ENCODE measurements at places on chromosomes 16 and 17.

DNA sequence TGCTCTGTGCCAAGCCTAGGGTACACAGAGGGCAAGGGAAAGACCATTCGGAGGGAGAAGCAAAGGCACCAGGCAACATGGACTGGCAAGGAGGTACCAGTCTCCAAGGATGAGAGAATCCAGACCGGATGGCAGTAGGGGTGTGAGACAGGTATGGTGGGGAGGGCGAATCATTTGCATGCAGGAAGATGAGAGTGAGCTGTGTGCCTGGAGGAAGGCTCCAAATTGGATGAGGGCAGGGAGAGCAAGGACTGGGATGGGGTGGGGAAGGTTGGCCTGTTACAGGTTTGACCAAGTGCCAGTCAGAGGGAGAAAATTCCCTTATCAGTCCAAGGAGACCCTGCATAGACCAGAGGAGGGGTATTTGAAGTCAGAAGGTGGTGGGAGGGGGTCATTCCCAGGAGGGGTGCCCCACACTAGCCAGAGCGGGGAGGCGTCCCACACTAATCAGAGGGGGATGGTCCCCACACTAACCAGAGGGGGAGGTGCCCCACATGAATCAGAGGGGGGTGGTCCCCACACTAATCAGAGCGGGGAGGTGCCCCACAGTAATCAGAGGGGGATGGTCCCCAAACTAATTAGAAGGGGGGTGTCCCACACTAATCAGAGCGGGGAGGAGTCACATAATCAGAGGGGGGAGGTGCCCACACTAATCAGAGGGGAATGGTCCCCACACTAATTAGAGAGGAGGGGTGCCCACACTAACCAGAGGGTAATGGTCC, 737 bp downstream of the CANT1 start:
- DNase-seq, result peak; percentile 49

- no peak for DNase-seq
Measured at GRCh38 chr16:16992975-16993765, 477.6 kb downstream of the XYLT1 start.

- DNase-seq, result peak; percentile 90
Measured at GRCh38 chr17:5031365-5032082, 3.7 kb downstream of the SLC52A1 start.

GRCh38 chr17:77365584-77366186, 224.9 kb downstream of the SEC14L1 start:
- DNase-seq, result peak; percentile 47

- DNase-seq, result no peak
Measured at GRCh38 chr17:78783711-78784324, 1.7 kb upstream of the CYTH1 start.

DNA sequence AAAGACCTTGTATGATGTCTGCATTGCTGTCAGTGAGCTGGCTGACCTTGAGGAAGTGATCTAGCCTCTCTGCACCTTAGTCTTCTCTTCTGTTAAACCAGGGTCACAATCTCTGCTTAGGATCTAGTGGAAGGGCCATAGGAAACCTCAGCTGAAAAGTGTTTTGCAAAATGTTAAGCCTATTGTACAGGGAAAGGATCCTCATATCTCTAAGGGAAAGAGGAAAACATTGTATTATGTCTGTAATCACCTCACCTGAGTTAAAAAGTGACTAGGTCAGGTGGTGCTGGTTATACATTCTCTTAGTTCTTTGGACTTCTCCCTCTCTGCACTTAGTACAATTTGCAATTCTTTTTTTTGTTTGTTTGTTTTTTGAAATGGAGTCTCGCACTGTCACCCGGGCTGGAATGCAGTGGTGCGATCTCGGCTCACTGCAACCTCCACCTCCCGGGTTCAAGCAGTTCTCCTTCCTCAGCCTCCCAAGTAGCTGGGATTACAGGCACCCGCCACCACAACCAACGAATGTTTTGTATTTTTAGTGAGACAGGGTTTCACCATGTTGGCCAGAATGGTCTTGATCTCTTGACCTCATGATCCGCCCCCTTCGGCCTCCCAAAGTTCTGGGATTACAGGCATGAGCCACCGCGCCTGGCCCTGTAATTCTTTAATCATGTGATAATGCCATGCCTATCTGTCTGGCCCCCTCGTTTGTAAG, 2.0 kb upstream of the SEPHS2 start:
- DNase-seq, result no peak

DNA sequence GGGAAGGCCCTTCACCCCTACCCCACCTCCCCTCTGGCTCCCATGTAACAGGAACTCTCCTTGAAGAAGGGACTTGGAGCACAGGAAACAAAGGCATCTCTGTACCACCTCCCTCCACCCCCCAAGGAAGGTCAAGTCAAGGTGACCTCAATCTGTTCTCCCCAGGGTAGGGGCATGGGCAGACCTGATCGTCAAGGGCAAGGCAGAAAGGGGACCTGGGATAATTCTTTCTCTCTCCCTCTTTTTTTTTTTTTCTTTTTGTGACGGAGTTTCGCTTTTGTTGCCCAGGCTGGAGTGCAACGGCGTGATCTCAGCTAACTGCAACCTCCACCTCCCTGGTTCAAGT, 4.3 kb upstream of the STAT5A start:
- DNase-seq, result peak; percentile 12

GRCh38 chr16:51648526-51648925, 497.5 kb upstream of the SALL1 start:
- no peak for DNase-seq

DNA sequence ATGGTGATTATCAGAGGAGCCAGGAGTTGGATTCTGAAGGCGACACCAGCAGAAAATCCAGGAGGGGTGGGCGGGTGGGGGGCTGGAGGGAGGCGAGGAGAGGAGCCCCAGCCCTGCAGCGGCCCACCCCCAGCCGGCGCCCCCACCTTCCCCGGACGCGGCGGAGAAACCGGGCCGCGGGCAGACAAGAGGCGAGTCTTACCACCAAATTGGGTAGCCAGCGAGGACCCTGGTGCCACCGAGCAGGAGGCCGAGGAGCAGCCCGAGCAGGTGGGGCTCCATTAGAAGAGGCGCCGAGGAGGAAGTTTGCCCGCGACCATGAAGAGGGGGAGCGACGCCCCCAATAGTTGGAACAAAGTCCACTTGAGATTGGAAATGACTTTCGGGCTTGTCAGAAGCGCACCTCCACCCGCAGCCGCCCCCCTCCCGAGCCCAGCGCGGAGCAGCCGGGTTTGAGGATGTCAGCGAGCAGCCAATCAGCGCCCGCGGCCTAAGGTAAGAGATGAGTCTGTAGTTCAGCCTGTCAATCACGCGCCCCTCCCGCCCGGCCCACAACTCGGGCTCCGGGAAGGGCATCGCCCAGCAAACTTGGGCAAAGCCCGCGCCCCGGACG, at the start of gene WNT3:
WNT3 (minus strand) TSS at position 377 of the 613 bp plus-strand sequence; CDS start at position 282, 95 bp downstream.
- peak; percentile 97 for DNase-seq

- DNase-seq, result no peak
Measured at GRCh38 chr17:49616601-49617131, 41.0 kb downstream of the NXPH3 start.

- peak; percentile 75 for DNase-seq
Measured at GRCh38 chr16:80804056-80804525, 307 bp downstream of the CDYL2 start.

- DNase-seq, result no peak
Measured at GRCh38 chr16:69438465-69438864, 14.0 kb downstream of the CYB5B start.

- DNase-seq, result no peak
Measured at GRCh38 chr16:22638393-22639206, 127.9 kb downstream of the NPIPB5 start.

DNA sequence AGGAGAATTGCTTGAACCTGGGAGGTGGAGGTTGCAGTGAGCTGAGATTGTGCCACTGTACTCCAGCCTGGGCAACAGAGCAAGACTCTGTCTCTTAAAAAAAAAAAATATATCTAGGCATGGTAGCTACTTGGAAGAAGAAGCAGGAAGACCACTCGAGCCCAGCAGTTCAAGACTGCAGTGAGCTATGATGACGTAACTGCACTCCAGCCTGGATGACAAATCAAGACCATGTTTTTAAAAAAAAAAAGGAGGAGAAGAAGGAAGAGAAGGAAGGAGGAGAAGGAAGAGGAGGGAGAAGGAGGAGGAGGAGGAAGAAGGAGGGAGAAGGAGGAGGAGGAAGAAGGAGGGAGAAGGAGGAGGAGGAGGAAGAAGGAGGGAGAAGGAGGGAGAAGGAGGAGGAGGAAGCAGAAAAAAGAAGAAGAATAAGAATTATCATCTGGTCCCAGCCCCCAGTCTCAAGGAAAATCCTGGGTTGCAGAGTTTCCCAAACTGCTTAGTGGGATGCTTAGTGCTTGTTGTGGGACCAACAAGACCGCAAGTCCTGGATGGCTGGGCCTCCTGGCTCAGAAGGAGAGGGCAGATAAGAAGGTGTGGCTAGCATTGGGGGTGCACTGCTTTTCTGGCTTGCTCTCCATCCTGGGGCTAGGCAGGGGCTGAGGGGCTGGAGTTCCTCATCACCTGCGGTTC, 3.7 kb upstream of the DRC7 start:
- no peak for DNase-seq

- no peak for DNase-seq
Measured at GRCh38 chr17:10756185-10756584, 26.4 kb upstream of the TMEM220 start.
